ENCODE measurements at places on chromosomes 7 and 10. TPM values are rescaled to one million over a fixed set of nuclear protein-coding genes. Genes with fewer than 3 reads are reported as not detected.

DNA sequence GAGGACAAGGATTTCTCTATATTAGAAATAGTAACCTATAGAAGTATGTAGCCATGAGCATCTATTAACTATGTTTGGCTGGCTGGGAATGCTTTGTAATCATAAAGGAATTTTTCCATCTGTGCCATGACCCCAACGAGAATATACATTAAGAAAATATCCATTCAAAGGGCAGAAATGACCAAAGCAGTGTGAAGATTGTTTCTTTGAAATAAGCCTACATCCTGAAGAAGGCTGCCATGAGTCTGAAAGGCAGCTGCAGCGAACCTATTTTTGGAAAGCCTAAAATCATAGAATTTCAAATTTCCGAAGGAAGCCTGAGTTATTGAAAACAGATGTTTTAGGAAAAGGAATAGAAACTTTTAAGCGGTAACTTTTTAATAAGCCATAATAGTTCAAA lies 244.2 kb upstream of the FOXK1 start:
- no peak for DNase-seq
- H3K36me3 ChIP-seq = no peaks in the 10 kb centered on the region
- H3K27me3 ChIP-seq = no peaks in the 10 kb centered on the region

The SPACDR gene
- total RNA-seq = 1.3 TPM

DNA sequence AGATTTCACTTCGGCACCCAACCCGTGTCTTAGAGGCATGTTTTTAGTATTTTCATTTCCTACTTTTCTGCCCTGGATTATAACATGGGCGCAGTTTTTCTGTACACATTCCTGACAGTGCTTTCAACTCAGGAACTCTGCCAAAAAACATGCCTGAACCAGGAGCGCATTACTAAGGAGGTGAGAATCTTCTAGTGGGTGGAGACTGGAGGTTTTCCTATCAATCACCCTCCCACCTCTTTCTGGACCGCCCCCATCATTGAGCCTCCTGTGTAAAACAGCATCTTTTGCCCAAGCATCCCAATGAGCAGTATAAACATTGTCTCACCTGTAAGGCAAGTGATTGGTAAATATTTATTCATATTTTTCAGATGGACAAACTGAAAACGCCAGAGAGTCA lies 53.2 kb downstream of the STK17A start:
- DNase-seq = no peak
- H3K27me3 ChIP-seq = no peaks in the 10 kb centered on the region
- H3K27ac ChIP-seq = no peak overlapping the region
- no peak overlapping the region for H3K4me3 ChIP-seq
- peaks cover 4% of the 10 kb centered on the region for H3K4me1 ChIP-seq

The LLCFC1 gene
- not detected for total RNA-seq

The SPDYE16 gene
- 0.34 TPM for total RNA-seq

GRCh38 chr7:17854261-17855047 lies 85.8 kb downstream of the SNX13 start:
- H3K4me3 ChIP-seq = no peak overlapping the region
- H3K36me3 ChIP-seq = peaks cover 14% of the 10 kb centered on the region
- H3K4me1 ChIP-seq = no peaks in the 10 kb centered on the region
- no peak for DNase-seq
- no peaks in the 10 kb centered on the region for H3K27me3 ChIP-seq

The AKR1C4 gene
- total RNA-seq = not detected

Data from endodermal cell (in vitro differentiated cells).